Suprapubic skin (tissue), 4 donors: ENCODE measurements at places on chromosomes 6 and 20. TPM values are rescaled to one million over a fixed set of nuclear protein-coding genes. Genes with fewer than 3 reads are reported as not detected.

GRCh38 chr6:129607581-129608186, 102.3 kb downstream of the ARHGAP18 start:
- H3K4me3 ChIP-seq, result no peak overlapping the region
- no peak for DNase-seq
- peaks cover 7% of the 10 kb centered on the region for H3K4me1 ChIP-seq
- H3K27ac ChIP-seq, result peak overlapping the region; percentile 18
- peaks cover 4% of the 10 kb centered on the region for H3K36me3 ChIP-seq
- no peaks in the 10 kb centered on the region for H3K27me3 ChIP-seq

DNA sequence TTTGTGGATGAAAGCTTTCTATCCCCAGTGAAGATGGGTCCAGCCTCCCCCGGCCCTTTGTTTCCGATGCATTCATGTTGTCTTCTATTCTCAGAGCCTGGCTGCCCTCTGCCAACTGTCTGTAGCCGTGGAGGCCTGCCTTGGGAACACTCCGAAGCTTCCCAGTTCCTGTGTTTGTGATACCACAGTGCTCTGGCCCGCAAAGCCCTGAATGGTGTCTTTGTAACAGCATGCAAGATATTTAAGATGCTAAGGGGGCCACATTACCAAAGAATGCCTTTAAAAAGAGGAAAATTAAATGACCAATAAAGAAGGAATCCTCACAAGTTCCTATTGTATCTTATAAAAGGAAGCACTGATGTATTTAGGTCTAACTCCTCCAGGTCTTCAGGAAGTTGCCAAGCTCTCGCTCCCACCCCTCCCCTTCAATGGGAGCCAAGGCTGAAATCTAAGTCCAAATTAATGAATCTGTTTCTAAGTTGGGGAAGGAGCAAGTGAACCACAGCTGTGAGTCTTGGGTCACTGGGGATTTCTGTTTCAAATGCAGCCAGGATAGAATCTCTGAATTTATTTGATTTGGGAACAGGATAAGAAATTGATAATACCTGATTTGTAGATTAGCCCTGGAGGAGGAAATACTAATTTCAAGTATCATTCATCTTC, 596.1 kb downstream of the QKI start:
- H3K36me3 ChIP-seq, result no peaks in the 10 kb centered on the region
- no peak overlapping the region for H3K4me3 ChIP-seq
- no peak overlapping the region for H3K27ac ChIP-seq
- no peak for DNase-seq

DNA sequence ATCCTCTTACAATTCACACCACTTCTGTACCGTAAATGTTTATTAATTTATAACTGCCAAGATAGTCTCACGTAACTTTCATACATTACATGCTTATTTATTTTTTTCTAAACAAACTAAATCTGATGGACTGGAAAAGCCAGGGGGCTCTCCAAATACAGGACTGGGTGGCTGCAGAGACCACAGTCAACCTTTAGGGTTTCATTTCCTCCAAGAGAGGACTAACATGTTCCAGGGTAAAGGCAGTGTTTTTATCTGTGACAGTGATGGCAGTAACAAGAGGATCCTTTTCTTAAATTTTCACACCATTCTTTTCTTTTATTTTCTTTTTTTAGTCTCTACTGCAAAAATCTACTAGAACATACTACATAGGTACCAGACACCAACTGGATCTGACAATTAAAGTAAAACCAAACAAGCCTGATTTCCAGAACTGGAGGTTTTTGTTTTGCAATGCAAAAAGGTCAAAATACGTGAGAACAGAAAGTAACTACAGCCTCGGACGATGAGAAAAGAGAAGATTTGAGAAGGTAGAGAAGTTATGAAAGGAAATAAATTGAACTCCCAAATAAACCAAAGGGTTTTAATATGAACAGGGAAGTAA, 1.2 kb downstream of the LMBRD1 start:
- H3K4me1 ChIP-seq, result peaks cover 39% of the 10 kb centered on the region
- no peak for DNase-seq
- peak overlapping the region; percentile 97 for H3K27ac ChIP-seq
- no peaks in the 10 kb centered on the region for H3K27me3 ChIP-seq

GRCh38 chr6:21601339-21601923, 7.9 kb downstream of the SOX4 start:
- H3K4me1 ChIP-seq, result peaks cover 13% of the 10 kb centered on the region
- H3K27ac ChIP-seq, result no peak overlapping the region
- H3K4me3 ChIP-seq, result no peak overlapping the region
- no peaks in the 10 kb centered on the region for H3K27me3 ChIP-seq
- no peak for DNase-seq

- DNase-seq, result no peak
- H3K27ac ChIP-seq, result no peak overlapping the region
- no peaks in the 10 kb centered on the region for H3K27me3 ChIP-seq
- H3K4me3 ChIP-seq, result no peak overlapping the region
- H3K4me1 ChIP-seq, result no peaks in the 10 kb centered on the region
Measured at GRCh38 chr6:36277946-36278470, 8.1 kb downstream of the PNPLA1 start.

DNA sequence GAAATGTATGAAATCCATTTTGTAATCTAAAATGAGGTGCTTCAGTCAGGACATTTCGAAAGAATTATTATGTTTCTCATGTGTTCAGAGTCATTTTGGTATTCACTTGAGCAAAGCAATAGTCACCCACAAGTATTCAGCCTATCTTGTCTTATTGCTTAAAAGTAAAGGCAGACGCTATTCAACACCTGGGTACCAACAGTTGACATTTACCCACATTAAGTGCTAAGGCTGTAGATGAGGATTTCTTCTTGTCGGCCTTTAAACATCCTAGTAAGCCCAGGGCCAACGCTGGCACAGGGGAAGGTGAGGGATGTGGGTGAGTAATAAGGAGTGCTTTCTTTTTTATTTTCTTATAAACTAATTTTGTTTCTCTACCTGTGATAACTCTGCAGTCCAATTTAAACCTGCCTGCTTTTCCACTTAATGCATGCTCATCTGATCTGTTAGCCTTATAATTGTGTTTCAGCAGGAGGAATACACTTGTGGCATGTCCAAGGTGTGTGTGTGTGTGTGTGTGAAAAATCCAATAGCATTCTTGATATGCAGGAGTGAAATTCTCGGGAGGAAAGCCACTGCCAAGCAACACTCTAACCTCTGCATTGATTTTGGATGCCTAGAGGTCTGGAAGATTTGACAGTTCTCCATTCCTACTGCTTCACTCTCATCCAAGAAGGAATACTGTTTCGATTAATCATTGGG, 252.0 kb downstream of the SOX4 start:
- no peaks in the 10 kb centered on the region for H3K36me3 ChIP-seq
- no peak overlapping the region for H3K4me3 ChIP-seq
- H3K27me3 ChIP-seq, result no peaks in the 10 kb centered on the region
- no peak for DNase-seq

- peaks cover 22% of the 10 kb centered on the region for H3K4me1 ChIP-seq
- no peaks in the 10 kb centered on the region for H3K36me3 ChIP-seq
- peaks cover 32% of the 10 kb centered on the region for H3K27me3 ChIP-seq
Measured at GRCh38 chr6:153131037-153131981, at the start of gene RGS17. TSS of gene RGS17 (minus strand) at chr6:153131282. CDS start at chr6:153044018, 87,264 bp downstream.

DNA sequence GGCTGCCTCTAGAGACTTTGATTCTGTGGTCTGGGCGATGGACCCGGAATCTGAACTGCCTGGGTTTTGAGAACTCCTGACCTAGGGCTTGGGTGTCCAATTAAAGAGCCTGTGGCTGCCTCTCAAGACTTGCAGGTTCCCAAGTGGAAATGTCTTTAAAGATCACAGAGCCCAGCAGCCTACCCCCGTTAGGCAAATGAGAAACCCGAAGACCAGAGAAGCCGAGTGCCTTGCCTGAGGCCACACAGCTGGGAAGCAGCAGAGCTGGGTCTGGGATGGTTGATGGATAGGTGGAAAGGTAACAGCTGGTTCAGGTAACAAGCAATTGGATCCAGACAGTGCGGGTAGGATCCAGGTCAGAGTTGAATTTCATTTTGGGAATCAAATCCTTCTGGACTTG, 25.8 kb downstream of the KCNB1 start:
- H3K27me3 ChIP-seq, result peaks cover 16% of the 10 kb centered on the region
- no peak for DNase-seq
- H3K4me3 ChIP-seq, result no peak overlapping the region
- H3K4me1 ChIP-seq, result no peaks in the 10 kb centered on the region
- H3K27ac ChIP-seq, result no peak overlapping the region

SAMD5 gene
- total RNA-seq, result 7.8 TPM

ENPP4 gene
- 5.8 TPM for total RNA-seq
